KBM-7 (cell line): ENCODE measurements at places on chromosomes 5 and 9.

DNA sequence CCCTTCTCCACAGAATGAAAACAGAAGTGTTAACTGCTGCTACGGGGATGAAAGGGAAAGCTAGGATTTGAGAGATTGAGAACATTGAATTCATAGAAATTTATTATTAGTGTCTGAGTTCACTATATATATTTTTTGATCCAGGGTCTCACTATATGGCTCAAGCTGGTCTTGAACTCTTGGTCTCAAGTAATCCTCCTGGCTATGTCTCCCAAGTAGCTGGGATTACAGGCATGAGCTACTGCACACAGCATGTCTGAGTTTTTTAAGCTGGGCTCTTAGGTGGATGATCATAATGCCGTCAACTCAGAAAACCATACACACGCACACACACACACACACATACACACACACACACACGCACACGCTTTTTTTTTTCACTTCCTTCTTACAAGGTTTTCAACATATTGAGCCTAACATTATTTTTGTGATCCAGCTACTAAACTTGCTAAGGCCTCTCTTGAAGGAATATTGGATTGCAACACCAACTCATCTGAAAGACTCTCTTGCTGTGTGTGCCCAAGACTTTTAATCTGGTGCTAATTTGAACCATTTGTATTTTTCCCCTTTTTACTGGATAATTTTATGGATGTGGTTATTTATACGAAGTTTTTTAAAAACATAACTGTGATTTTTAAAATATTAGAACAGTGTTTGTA lies 1045.4 kb downstream of the DTWD2 start:
- DNase-seq, result no peak

- DNase-seq, result no peak
Measured at GRCh38 chr5:108617467-108618435, 129.9 kb upstream of the FER start.

DNA sequence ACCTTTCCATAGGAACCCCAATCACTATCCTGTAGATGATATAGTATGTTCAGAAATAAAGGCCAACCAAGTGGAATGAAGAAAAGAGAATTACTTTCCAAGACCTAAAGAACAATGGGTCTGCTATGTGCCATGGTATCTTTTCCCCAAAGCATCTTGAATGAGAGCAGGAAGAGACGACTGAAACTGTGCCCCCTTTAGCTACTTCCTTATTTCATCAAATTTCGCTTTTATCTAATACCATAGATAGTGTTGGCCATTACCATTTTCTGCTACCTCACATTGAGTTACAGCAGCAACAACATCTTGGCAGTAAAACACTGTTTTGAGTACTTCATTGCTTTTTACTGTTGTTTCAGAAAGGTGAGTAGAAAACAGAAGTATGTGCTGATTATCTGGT lies 266.6 kb downstream of the CD180 start:
- no peak for DNase-seq

DNA sequence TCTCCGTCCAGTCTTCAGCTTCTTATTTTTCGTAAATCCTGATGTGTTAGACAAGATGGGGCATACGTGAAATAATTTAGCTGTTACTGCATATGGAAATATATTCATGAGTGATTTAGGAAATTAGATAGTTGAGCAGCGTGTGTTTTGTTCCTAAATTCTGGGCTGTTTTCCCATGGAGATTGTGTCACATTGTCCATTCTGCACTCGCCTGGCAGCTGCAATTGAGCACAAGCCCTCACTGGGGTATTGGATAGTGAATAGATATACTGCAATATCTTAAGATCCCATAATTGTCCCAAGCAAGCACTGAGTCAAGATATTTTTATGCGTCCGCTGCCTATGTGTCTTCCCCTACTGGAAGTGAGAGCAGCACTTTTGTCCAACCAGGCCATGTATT lies 1027.1 kb upstream of the WWC1 start:
- no peak for DNase-seq

GRCh38 chr5:141192110-141192725 lies at the start of gene PCDHB10:
PCDHB10 (plus strand) TSS chr5:141192353; CDS start chr5:141192553, 200 bp downstream.
- DNase-seq, result peak; percentile 57

- no peak for DNase-seq
Measured at GRCh38 chr5:154898210-154898609, 39.8 kb downstream of the CNOT8 start.

DNA sequence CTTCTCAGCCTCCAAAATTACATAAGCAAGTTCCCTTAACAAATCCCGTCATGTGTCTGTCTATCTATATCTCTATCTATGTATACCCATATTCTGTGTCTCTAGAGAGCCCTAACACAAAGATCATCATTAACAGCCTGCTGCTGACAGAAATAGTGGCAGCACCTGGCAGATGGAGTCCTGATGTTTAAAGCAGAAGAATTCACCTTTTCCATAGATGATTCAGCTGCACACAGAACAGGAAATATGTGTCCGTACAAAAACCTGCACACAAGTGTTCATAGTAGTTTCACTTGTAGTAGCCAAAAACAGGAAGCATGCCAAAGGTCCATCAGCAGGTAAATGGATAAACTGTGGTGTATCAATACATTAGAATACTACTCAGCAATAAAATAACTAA lies 45.0 kb upstream of the ACO1 start:
- DNase-seq, result no peak

DNA sequence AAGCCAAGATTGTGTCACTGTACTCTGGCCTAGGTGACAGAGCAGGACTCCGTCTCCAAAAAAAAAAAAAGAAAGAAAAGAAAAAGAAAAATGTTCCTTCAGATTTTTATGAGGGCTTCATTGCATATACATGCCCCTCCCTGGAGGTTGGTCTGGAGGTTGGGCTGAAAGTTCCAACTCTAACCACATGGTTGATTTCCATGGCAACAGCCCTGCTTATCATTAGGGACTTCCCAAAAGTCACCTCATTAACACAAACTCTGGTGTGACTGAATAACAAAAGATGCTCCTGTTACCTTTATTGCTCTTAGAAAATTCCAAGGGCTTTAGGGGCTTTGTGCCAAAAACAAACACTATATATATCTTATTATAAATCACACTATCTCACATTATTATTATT lies 113.8 kb downstream of the TMC1 start:
- DNase-seq, result no peak

DNA sequence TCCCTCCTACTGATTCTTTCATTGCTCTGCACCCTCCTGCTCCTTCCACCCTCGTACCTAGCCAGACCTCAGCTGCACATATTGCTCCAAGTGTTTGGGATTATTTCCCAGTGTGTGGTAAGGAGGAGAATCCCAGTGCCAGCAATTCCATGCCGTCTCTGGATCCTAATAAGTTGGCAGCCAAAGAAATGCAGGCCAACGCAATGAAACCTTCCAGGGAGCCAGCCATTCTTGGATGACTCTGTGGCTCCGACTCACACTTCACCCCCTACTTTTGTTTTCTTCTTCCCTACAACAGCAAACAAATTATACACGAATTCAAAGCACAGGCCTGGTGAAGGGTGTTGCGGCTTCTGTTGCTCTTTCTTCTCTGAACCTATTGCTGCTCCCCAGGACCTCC lies 82.5 kb upstream of the SLC1A3 start:
- no peak for DNase-seq

GRCh38 chr9:97293207-97293721 lies 14.2 kb upstream of the CCDC180 start:
- peak; percentile 45 for DNase-seq

- no peak for DNase-seq
Measured at GRCh38 chr5:79436224-79436623, 77.7 kb downstream of the HOMER1 start.

DNA sequence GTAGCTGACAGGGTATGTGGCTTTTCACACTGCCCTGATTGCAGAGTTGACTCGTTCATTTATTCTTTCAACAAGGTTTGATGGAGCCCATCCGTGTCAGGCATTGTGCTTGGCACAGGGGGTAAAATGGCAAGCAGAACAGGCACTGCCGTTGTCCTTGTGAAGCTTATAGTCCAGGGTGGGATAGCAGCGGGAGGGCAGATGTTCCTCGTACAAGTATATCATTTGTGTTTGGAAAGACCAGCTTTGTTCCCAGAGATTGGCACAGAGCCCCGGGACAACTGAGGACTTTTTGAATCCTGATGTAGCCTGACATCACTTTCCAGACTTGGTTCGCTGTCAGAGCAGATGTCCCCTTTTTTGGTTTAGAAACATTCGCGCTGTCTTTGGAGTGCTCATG lies 50.9 kb downstream of the MVB12B start:
- DNase-seq, result no peak

- DNase-seq, result no peak
Measured at GRCh38 chr9:125393426-125393825, 131.8 kb downstream of the GAPVD1 start.

GRCh38 chr9:72256931-72257330 lies 107.7 kb downstream of the GDA start:
- no peak for DNase-seq

DNA sequence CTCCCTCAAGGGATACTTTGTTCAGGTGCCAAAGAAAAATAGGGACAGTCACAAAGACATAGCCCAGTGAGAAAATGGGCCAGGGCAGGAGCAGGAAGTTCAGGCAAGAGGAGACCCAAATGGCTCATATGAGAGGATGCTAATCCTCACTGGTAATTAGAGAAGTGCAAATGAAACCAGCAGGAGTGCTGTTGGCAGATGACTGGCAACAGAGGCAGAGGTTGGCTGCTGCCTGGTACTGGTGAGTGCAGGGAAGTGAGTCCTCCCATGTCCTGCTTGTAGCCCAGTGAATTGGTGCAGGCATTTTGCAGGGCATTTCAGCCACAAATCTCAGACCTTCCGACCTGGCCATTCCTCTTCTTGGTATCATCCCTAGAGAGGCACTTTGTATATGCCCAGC lies 23.5 kb downstream of the ODF2 start:
- no peak for DNase-seq

- DNase-seq, result no peak
Measured at GRCh38 chr5:68048516-68048915, 167.0 kb upstream of the PIK3R1 start.

DNA sequence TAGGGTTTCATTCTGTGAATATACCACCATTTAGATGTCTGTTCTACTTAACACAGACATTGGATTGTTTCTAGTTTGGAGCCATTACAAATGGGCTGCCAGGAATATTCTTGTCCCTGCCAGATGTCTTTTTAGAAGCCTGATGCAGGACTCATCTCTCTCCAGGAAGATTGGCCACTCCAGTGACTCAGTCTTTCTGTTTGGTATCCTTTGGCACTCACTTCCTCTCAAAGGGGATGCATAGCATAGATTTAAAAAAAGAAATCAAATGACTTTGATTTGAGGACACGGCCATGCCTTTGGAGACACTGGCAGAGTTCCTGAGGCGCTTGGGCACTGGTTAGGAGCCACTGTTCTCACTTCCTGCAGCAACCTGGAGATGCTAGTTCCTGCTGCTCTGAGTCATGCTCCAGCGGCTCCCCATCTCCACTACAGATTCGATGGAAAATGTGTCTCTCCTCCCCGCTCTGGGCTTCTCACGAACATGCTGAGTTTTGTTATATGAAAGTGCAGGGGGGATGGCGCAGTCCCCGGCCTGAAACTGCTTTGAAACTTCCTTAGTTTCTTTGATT lies 3.5 kb upstream of the ZNF366 start:
- DNase-seq, result peak; percentile 62

- peak; percentile 12 for DNase-seq
Measured at GRCh38 chr5:34656700-34657273, 659 bp downstream of the RAI14 start.

GRCh38 chr5:59988396-59988795 lies 94.9 kb upstream of the PDE4D start:
- peak; percentile 45 for DNase-seq

DNA sequence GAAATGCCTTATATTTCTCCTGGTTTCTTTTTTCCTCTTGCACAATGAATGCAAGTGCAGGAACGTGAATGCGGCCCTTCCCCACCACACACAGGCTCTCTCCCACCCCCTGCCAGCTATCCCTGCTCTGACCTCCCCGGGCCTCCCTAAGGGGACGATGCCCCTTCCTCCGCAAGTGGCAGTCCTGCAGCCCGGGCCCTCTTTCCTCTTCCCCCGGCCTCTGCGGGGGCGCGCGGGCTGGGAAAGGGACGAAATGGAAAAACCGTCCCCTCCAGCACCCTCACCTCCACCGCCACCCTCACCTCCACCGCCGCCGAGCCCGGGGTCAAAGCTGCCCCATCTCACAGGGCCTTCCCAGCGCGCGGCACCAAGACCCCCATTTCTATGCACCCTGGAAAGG lies 44.7 kb downstream of the GAS1 start:
- DNase-seq, result no peak

- DNase-seq, result peak; percentile 75
Measured at GRCh38 chr9:124660341-124660801, 110.7 kb downstream of the NR6A1 start.

- no peak for DNase-seq
Measured at GRCh38 chr9:86794391-86795046, 152.8 kb downstream of the GAS1 start.

- no peak for DNase-seq
Measured at GRCh38 chr5:37316027-37316426, 54.9 kb downstream of the NUP155 start.

DNA sequence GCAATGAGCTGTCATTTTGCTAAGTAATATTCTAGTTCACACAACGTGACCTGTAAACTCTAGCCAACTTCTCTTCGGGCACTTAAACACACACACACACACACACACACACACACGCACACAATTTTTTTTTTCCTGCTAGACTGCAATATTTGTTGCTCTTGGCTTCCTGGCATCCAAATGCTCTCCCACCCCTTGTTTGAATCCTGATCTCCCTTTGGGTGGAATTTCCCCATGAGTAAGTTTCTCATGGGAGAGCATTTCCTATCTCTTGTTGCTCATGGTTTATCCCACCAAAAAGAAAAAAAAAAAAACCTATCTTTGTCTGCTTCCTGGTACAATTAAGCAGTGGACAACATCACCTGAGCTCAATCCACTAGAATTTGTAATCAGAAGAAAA lies 54.7 kb upstream of the TSLP start:
- no peak for DNase-seq

- no peak for DNase-seq
Measured at GRCh38 chr5:172423379-172424110, 30.8 kb downstream of the SH3PXD2B start.

DNA sequence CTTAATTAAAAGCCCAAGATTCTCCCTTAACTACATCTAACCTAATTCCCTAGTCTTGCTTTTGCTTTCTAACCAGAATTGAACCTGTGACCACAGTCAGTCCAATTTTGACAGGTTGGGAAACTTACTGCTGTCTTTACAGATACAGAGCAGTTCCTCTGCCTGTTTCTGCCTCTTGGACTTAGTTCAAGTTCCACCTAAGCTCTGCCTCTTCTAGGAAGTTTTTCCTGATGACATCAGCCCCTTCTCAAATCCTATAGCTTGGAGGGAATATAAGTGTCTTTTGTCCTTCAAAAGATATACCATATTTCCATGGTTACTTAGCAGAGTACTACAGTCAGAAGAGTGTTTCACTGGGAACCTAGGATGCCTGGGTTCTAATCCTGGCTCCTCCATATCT lies 31.7 kb downstream of the BRINP1 start:
- no peak for DNase-seq

- DNase-seq, result no peak
Measured at GRCh38 chr9:76898786-76899185, 7.1 kb downstream of the PRUNE2 start.

GRCh38 chr9:105332471-105332870 lies 88.0 kb downstream of the SLC44A1 start:
- no peak for DNase-seq
